ENCODE measurements at places on chromosomes 3 and 15. TPM values are rescaled to one million over a fixed set of nuclear protein-coding genes. Genes with fewer than 3 reads are reported as not detected.

GRCh38 chr3:61877359-61878138 lies 316.2 kb downstream of the PTPRG start:
- H3K27ac ChIP-seq = no peak overlapping the region
- peaks cover 2% of the 10 kb centered on the region for H3K27me3 ChIP-seq
- H3K36me3 ChIP-seq = no peaks in the 10 kb centered on the region
- H3K4me3 ChIP-seq = no peak overlapping the region

Gene TTLL13
- total RNA-seq = 1.0 TPM

- no peaks in the 10 kb centered on the region for H3K27me3 ChIP-seq
- no peak overlapping the region for H3K4me3 ChIP-seq
- DNase-seq = no peak
- H3K36me3 ChIP-seq = no peaks in the 10 kb centered on the region
- no peaks in the 10 kb centered on the region for H3K4me1 ChIP-seq
- H3K27ac ChIP-seq = no peak overlapping the region
Observed at GRCh38 chr15:68407141-68407885, 24.6 kb downstream of the ITGA11 start.

DNA sequence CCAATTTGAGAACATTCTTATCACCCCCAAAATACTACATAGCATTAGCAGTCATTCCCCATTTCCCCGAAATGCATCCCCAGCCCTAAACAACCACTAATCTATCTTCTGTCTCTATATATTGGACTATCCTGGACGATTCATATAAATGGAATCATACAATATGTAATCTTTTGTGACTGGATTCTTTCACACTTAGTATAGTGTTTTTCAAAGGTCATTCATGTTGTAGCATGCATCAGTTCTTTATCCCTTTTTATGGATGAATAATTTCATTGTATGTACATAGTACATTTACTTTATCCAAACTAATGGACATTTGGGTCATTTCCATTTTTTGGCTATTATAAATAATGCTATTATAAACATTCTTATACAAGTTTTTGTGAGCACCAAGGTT lies 27.5 kb upstream of the EIF1B start:
- H3K36me3 ChIP-seq = peaks cover 8% of the 10 kb centered on the region
- H3K27ac ChIP-seq = no peak overlapping the region
- DNase-seq = no peak
- no peaks in the 10 kb centered on the region for H3K27me3 ChIP-seq
- no peaks in the 10 kb centered on the region for H3K4me1 ChIP-seq

Gene MAP1A
- total RNA-seq = 0.39 TPM

Gene AGTR1
- not detected for total RNA-seq

DNA sequence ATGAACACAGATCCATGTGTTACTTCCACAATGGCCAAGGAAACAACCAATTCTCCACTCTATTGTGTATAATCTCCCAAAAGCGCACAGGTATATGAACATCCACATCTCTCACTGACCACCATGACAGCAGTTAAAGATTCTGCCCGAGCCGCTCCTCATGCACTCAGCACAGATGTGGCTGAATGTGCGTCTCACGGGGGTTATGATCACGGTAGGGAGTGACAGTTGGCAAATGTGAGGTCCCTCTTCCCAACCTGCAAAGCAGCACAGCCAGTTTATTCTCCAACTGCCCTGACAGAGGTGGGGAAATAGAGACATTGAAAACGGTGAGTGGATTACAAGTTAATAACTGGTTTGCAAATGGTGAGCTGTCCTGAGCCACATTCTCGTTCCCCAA lies 17.6 kb downstream of the FOXP1 start:
- H3K4me3 ChIP-seq = no peak overlapping the region
- no peak overlapping the region for H3K27ac ChIP-seq
- no peak for DNase-seq
- no peaks in the 10 kb centered on the region for H3K36me3 ChIP-seq
- no peaks in the 10 kb centered on the region for H3K27me3 ChIP-seq

DNA sequence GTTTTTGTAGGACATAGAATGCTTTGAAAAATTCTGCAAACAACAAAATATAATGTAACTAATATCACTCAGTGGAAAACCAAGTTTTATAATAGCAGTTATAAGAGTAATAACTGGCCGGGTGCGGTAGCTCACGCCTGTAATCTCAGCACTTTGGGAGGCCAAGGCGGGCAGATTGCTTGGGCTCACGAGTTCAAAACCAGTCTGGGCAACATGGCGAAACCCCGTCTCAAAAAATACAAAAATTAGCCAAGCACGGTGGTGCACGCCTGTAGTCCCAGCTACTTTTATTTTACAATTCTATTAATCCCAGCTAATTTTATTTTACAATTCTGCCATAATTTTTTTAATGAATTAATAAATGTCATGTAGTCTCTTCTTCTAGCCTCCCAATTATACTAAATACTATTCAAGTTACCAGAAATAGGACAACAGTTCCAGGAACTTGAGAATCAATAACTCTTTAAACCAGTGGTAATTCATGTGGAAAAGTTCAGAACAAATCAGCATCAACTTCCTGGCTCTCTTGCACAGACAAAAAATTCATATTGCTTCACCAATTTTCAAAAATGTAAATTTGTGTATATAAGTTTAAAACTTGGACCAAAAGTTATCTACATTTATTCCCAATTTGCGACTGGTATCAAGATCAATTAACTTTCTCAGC lies 2.2 kb downstream of the DENND4A start:
- DNase-seq = no peak
- H3K36me3 ChIP-seq = peaks cover 5% of the 10 kb centered on the region
- peak overlapping the region; percentile 80 for H3K27ac ChIP-seq
- peak overlapping the region; percentile 88 for H3K4me3 ChIP-seq

DNA sequence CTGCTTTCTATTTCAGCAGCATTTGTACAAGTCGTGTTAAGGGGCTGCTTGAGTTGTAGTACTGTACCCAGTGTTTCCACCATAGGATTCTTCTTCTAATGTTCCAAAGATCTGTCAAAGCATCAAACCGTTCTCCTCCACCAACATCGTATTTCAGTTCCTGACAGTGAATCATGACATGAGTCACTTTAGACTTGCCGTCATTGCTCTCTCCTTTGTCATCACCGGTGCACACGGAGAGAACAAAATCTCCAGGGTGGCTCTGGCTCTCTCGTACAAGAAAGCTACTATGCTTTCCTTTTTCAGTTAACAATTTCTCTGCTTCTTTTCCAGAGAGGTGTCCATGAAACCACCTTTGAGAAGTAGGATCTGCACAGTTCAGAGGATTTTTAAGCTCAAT lies 270.9 kb upstream of the CCDC54 start:
- DNase-seq = no peak
- no peaks in the 10 kb centered on the region for H3K4me1 ChIP-seq
- peaks cover 1% of the 10 kb centered on the region for H3K27me3 ChIP-seq
- H3K27ac ChIP-seq = no peak overlapping the region
- no peaks in the 10 kb centered on the region for H3K36me3 ChIP-seq

- no peaks in the 10 kb centered on the region for H3K4me1 ChIP-seq
- H3K36me3 ChIP-seq = no peaks in the 10 kb centered on the region
- H3K27ac ChIP-seq = no peak overlapping the region
- peaks cover 17% of the 10 kb centered on the region for H3K27me3 ChIP-seq
Observed at GRCh38 chr3:150150633-150151032, 179.9 kb upstream of the PFN2 start.
